CD4-positive, alpha-beta memory T cell (primary cell): ENCODE measurements at places on chromosomes 6 and 20. TPM values are rescaled to one million over a fixed set of nuclear protein-coding genes. Genes with fewer than 3 reads are reported as not detected.

NHLRC1 gene
- polyA plus RNA-seq, result 1.7 TPM

COL9A3 gene
- not detected for polyA plus RNA-seq

RAET1E gene
- not detected for polyA plus RNA-seq

TBXT gene
- not detected for polyA plus RNA-seq

OR2J2 gene
- not detected for polyA plus RNA-seq

ABCC10 gene
- polyA plus RNA-seq, result 25.0 TPM

DDO gene
- not detected for polyA plus RNA-seq

GNAS-AS1 gene
- not detected for polyA plus RNA-seq

CST7 gene
- 57.7 TPM for polyA plus RNA-seq

BNIP5 gene
- not detected for polyA plus RNA-seq

PRL gene
- polyA plus RNA-seq, result not detected

SIRPA gene
- polyA plus RNA-seq, result not detected

SIRPG gene
- 136 TPM for polyA plus RNA-seq

C20orf144 gene
- not detected for polyA plus RNA-seq

PNPLA1 gene
- not detected for polyA plus RNA-seq

SAMD10 gene
- polyA plus RNA-seq, result 9.7 TPM
